Effector memory CD8-positive, alpha-beta T cell (primary cell): ENCODE measurements at places on chromosomes 1 and 21.

DNA sequence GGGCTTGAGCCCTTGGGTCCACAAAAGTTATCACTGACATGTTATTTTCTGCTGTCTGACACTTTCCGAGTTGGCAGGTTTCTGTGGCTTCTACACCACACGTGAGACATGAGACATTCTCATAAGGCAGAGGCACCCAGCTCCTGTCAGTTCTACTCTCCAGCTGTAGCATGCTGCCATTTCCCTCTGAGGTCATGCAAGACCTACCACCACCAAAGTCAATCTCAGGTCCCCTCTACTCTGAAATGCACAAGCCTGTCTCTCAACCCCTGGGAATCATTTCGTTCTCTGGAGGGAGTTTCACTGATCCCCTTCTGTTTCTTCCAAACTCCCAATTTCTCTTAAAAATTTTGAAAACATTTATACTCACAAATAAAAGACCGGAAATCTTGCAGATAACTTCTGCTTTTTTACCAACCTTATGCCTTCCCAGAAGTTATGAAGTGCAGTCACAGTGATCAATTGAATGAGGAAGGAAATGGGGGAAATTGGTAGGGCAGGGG lies 39.5 kb upstream of the CR2 start:
- DNase-seq = no peak
- H3K27ac ChIP-seq = no peak overlapping the region
- H3K27me3 ChIP-seq = peaks cover 5% of the 10 kb centered on the region
- no peaks in the 10 kb centered on the region for H3K36me3 ChIP-seq
- H3K4me1 ChIP-seq = no peaks in the 10 kb centered on the region
- H3K4me3 ChIP-seq = no peak overlapping the region

DNA sequence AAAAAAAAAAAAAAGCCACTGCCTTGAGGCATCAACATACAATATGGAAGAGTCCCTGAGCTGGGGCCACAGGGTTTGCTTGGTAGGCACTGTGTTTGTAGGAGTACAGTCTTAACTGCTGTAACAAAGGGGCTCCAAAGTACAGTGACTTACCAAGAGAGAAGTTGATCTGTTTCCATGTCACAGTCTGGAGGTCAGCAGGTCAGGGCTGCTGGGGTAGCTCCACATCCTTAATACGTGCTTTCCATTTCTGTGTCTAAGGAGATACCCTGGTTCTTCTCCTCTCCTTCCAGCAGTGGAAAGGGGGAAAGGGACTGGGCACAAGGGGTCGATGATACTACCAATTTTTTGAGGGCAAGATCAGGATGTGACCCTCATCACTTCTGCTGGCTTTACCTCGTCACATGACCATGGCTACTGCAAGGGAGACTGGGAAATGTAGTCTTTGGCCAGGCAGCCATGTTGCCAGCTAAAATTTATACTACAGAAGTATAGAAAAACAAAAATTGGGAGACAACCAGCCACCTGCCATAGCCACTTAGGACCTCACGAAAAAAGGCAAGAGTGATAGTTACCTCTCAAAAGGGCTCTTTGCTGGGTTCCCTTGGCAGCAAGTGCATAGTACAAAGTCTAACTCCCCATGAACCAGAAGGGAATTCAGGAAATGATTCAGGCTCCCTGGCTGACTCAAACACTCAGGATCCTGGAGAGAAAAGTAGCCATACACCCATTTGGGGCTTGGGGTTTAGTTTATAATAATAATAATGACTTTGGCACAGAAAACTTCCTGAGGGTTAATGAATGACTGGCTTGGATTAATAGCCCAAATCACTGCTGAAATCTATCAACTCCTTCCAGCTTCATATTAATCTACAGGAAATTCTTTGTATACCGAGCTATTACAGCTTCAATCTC lies 52.7 kb upstream of the ATP5PO start:
- no peaks in the 10 kb centered on the region for H3K27me3 ChIP-seq
- H3K27ac ChIP-seq = peak overlapping the region; percentile 54
- DNase-seq = no peak
- H3K4me1 ChIP-seq = peaks cover 17% of the 10 kb centered on the region
- peaks cover 10% of the 10 kb centered on the region for H3K36me3 ChIP-seq

DNA sequence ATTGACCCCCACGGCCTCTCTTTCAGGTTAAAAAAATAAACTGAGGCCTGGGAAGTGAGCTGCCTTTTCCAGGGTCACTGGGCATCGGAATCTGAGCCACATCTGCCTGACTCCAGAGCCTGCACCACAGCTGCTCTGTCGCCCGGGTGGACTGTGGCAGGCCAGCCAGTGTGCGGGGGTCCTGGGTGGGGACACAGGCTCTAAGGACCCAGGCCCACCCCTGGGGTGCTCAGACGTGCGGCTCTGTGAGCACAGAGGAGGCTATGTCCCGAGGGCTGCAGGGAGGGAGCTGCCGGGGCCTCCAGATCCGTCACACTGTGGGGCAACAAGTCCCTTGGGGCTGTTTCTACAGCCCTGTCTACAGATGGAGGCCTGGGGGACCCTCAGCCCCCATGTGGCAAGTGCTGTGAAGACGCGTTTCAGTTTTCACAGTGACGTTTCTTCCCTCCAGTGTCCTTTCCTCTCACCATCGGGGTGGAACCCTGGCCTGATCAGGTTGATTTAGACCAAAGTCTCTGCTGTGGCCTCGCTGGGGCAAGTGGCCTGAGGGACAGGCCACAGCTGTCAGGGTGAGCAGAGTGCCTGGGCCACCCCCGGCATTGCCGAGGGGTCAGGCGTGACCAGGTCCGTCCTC lies 39.2 kb upstream of the ACTRT2 start:
- no peaks in the 10 kb centered on the region for H3K27me3 ChIP-seq
- H3K27ac ChIP-seq = no peak overlapping the region
- H3K4me1 ChIP-seq = no peaks in the 10 kb centered on the region
- no peak for DNase-seq
- no peak overlapping the region for H3K4me3 ChIP-seq

GRCh38 chr1:243267914-243268653 lies 12.2 kb downstream of the SDCCAG8 start:
- no peak overlapping the region for H3K27ac ChIP-seq
- H3K27me3 ChIP-seq = no peaks in the 10 kb centered on the region
- no peak for DNase-seq
- no peaks in the 10 kb centered on the region for H3K36me3 ChIP-seq

GRCh38 chr1:75613916-75614315 lies 3.0 kb upstream of the SLC44A5 start:
- peaks cover 67% of the 10 kb centered on the region for H3K27me3 ChIP-seq
- no peaks in the 10 kb centered on the region for H3K36me3 ChIP-seq
- H3K4me1 ChIP-seq = peaks cover 9% of the 10 kb centered on the region

- peaks cover 4% of the 10 kb centered on the region for H3K36me3 ChIP-seq
- DNase-seq = no peak
- no peak overlapping the region for H3K27ac ChIP-seq
- H3K4me3 ChIP-seq = no peak overlapping the region
- H3K4me1 ChIP-seq = peaks cover 7% of the 10 kb centered on the region
These were observed 1.5 kb downstream of the PTGFRN start for GRCh38 chr1:116911188-116911553.

GRCh38 chr1:236292425-236292824 lies 10.7 kb upstream of the ERO1B start:
- H3K27ac ChIP-seq = no peak overlapping the region
- no peak overlapping the region for H3K4me3 ChIP-seq
- DNase-seq = no peak
- no peaks in the 10 kb centered on the region for H3K4me1 ChIP-seq
